ENCODE measurements at places on chromosomes 7 and 10.

DNA sequence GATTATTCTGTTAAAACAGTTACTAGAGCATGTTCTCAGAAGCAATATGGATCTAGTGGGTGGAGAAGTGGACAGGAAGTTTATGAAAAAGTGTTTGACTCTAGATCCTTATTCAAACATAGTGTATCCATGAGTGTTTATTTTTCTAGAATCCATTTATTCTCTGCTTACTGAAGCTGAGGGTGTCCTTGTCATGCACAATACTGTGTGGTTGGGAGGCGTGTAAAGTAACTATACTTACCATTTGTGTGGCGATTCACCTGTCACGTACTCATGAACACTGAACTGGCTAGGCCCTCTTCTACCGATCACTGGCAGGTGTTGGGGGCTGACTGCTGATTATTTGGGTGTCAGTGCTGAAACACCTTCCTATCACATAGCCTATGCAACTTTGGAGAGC lies 74.0 kb downstream of the POU6F2 start:
- no peak for DNase-seq

GRCh38 chr7:48505051-48505450 lies 333.8 kb downstream of the ABCA13 start:
- no peak for DNase-seq

GRCh38 chr7:48497521-48497920 lies 326.3 kb downstream of the ABCA13 start:
- DNase-seq: no peak

DNA sequence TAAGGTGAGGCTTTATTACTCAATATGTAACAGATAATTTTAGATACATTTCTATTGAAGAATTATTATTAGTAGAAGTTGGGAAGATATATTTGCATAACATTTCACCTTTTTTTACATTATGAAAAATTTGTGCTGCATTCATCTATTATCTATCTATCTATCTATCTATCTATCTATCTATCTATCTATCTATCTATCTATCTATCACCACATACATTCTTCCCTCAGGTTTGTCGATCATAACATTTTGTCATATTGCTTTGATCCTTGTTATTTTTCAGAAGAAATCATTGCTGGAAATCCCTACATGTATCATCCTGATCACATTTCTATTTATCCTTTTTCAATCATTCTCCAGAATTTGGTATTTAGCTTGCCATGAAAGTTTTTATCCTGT lies 49.3 kb upstream of the CALCR start:
- DNase-seq: no peak

DNA sequence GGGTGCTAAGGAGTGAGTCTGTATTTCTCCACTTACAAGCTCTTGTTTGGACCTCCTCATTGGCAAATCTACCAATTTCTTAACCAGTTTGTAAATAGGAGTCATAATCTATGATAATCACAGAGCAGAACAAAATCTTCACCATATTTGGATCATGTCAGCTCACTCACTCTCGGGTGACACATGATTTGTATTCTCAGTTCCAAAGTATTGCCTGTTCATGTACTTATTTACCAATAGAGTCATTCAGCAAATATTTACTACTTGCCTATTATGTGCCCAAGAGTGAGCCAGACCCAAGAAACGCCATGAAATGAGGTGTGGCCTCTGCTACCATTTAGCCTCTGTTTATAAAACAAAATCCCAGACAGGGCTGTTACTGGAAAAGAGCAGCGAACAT lies 114.8 kb downstream of the TSPAN12 start:
- no peak for DNase-seq

- no peak for DNase-seq
Observed at GRCh38 chr10:101725296-101726114, 30.5 kb upstream of the FBXW4 start.

All from HS-5 (cell line).